ENCODE measurements at places on chromosomes 3 and 15.

DNA sequence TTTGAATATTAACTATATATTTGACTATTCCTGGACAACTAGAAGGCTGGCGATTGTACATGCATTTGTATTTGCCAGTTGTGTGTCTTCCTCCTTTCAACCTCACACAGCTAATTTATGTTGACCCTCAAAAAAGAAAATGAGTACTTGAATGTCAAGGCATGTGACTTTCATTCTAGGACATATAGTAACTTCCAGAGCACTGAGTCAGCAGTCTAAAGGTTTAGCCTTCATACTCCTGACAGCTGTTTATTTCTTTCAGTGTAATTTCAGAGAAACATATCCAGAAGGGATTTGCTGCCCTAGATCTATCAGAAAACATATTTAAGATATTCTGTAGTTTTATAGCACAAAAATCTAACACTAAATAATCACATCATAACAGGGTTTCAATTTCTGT, 74.6 kb upstream of the GOLGA8J start:
- no peak for DNase-seq

- no peak for DNase-seq
These were observed 68.9 kb downstream of the IQSEC1 start for GRCh38 chr3:13004376-13004775.

DNA sequence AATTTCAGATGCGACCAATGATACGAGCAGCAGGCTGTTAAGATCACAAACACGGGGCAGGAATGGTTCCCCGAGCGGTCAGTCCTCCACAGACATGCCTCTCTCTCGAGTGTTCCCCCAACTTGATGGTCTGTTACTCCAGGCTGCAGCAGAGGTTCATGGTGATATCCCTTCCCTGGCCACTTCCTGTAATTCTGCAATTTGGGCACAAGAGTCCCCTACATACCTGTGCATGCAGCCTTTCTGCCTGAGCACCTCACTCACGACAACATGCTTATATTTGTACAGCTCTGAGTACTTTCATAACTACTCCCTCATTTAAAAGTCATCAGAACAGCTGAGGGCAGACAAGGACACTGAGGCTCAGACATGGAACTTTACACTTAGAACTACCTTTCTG, 408.1 kb upstream of the NR2F2 start:
- no peak for DNase-seq

DNA sequence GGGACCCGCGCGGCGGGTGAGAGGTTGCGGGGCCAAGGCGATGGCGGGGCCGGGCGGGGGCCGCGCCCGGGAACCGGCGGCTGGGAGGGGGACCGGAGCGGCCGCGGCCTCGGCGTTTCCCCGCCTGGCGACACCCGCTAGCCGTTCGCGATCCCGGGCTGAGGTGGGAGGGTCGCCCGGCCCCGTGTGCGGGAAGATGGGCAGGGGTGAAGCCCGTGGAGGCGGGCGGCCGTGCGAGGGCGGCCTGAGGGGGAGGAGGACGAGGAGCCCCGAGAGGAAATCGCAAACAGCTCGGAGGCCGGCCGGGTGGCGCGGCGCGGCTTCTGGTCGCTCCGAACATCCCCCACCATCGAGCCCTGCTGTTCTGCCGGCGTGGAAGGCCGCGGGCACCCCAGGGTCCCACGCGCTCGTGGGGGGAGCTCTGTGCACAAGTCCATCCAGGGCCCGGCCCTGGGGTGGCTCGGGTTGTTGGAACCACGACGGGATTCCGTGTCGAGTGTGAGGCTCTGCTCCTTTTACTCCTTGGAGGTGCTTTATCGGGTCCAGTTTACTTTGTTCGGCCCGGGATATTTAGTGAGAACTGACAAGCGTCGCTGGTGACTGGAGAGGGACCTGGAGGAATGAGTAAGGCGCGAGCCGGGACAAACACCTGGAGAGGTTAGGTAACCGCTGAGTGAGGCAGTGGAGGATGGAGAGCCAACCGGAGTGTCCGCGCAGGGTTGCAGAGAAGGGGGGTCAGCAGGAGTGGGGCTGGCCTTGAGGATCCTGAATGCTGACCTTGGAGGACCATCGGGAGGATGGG, 728 bp downstream of the CRTC3 start:
- DNase-seq = peak; percentile 40

DNA sequence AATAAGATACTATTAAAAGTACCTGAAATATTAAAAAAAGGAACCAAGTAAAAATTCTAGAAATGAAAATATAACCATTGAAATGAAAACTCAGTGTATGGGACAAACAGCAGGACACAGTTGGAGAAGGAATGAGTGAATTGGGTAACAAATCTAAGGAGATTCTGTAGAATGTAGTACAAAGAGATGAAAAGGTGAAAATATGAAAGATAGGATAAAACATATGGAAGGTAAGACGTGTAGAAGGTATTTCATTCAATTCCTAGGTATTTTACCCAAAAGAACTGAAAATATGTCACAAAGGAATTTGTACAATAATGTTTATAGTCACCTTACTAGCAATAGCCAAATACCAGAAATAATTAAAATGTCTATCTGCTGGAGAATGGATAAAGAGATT, 82.9 kb upstream of the CCNL1 start:
- DNase-seq = no peak

DNA sequence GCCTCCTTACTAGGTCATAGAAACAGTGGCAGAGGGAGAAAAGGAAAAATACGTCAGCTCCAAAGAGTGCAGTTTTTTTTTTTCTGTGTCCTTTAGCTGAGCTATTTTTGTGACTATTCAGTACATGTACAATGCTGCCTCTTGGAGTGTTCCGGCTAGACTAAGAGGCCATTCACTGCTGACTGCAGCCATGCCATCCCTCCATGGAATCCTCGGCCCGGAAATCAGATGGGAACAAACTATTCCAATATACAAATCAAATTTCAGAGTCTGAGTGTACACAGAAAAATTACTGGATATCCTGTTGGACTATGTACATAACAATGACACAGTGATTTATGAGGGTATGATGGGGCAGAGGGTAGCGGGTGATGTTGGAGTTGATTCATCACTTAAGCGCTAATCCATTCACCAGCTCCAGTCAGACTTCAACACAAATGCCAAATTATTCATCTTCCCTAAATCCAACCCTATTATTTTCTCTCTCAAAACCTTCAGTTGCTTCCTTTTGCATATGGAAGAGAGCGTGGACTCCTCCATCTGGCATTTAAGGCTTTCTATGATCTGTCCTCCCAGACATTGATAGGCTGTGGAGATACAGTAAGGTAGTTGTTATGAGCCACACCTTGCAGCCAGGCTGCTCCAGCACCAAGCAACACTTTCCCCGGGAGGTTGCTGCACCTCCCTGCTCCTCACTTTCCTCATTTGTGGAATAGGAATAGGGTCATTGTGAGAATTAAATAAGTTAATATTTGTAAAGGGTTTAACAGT, 109.1 kb downstream of the LPP start:
- DNase-seq = no peak

DNA sequence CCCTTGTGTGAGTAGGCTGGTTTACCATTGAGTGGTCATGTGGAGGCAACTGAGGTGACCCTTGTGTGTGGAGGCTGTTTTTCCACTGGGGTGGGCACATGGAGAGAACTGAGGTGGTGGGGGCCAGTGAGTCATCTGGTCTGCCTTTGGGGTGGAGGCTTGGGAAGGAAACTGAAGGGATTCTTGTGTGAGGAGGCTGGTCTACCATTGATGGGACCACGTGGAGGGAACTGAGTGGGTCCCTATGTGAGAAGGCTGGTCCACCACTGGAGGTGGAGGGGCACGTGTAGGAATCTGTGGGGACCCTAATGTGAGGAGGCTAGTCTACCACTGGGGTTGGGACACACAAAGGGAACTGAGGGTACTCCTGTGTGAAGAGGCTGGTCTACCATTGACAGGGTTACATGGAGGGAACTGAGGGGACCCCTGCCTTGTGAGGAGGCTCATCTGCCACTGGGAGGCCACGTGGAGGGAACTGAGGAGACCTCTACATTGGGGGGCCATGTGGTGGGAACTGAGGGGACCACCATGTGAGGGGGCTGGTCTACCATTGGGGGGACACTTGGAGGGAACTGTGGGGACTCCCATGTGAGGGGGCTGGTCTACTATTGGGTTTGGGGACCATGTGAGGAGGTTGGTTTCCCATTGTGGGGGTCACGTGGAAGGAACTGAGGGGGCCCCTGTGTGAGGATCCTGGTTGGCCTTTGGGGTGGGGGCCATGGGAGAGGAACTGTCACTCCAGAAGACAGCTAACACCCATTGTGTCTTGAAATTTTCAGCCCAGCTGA, 164.5 kb downstream of the WNT7A start:
- no peak for DNase-seq

- no peak for DNase-seq
These were observed 68.0 kb upstream of the MBNL1 start for GRCh38 chr3:152200476-152201420.

DNA sequence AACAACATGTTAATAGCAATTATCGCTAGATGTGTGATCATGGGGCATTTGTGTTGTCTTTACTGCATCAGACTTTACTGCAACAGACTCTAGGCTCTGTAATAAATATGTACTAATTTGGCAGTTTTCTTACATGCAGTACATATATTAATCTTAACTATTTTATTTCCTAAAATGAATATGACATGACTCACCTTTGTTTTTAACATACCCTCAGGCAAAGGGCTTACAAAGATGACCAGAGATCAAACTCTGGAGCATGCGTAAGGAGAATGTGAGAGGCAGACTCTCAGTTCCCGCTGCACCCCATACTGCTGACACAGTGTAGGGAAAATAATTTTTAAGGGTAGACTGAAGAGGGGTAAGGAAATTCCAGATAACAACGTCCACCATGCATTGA, 7.2 kb upstream of the FAM174B start:
- DNase-seq = no peak

GRCh38 chr3:180989291-180990163, at the start of gene DNAJC19:
DNAJC19 (minus strand) TSS chr3:180989736; CDS start chr3:180989602, 134 bp downstream.
- peak; percentile 94 for DNase-seq

- no peak for DNase-seq
These were observed 18.8 kb downstream of the ZBBX start for GRCh38 chr3:167361306-167361705.

GRCh38 chr15:81937189-81937588, 108.6 kb downstream of the MEX3B start:
- DNase-seq = no peak

GRCh38 chr15:95519887-95520286, 810.6 kb upstream of the NR2F2 start:
- no peak for DNase-seq

GRCh38 chr3:134748698-134749097, 46.4 kb upstream of the EPHB1 start:
- DNase-seq = no peak

- no peak for DNase-seq
These were observed 170.2 kb downstream of the SUCNR1 start for GRCh38 chr3:152043620-152044019.

GRCh38 chr3:197791892-197792647, 1.0 kb downstream of the LRCH3 start:
- DNase-seq = peak; percentile 37

DNA sequence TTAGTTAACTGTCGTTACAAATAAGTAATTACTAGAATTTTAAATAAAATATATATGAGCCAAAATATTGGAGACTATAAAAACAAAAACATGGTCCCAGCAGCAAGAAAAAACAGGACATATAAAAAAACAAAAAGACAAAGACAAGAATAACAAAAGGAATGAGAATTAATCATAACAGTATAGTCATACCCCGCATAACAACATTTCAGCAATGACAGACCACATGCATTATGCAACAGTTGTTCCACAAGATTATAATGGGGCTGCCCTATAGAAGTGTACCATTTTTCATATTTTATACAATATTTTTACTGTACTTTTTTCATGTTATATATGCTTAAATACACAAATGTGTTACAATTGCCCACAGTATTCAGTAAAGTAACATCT, 5.6 kb downstream of the HLTF start:
- DNase-seq = no peak

GRCh38 chr3:68059628-68060152, 405.3 kb upstream of the SUCLG2 start:
- DNase-seq = no peak

GRCh38 chr3:101730839-101731238, 6.4 kb downstream of the CEP97 start:
- no peak for DNase-seq

DNA sequence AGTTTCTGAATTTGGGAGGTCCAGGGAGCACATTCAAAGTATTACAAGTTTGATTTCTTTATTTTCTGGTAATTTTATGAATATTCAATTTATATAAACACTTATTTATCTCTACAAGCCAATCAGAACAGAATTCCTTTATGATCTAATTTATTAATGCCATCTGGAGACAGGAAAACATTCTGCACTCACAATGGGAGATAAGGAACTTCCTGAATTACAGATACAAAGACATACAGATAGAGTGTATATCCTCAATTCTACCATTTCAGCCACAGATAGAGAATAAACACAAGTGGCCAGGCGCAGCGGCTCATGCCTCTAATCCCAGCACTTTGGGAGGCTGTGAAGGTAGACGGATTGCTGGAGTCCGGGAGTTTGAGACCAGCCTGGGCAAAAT, 86.0 kb downstream of the IQCH start:
- no peak for DNase-seq

- no peak for DNase-seq
These were observed 14.2 kb downstream of the POC1A start for GRCh38 chr3:52140000-52140399.

- DNase-seq = no peak
These were observed 11.9 kb downstream of the TOMM70 start for GRCh38 chr3:100389025-100389424.

GRCh38 chr3:145175626-145176025, 985.4 kb downstream of the PLOD2 start:
- DNase-seq = no peak

GRCh38 chr3:45881078-45882022, 5.0 kb upstream of the CCR9 start:
- DNase-seq = peak; percentile 11

GRCh38 chr15:100879464-100880138, at the start of gene ALDH1A3:
ALDH1A3 (plus strand) TSS chr15:100879831; CDS start chr15:100879908, 77 bp downstream.
- peak; percentile 5 for DNase-seq

- no peak for DNase-seq
These were observed 79.9 kb upstream of the LMCD1 start for GRCh38 chr3:8421711-8422110.

GRCh38 chr3:186520431-186520830, 23.7 kb downstream of the CRYGS start:
- no peak for DNase-seq

DNA sequence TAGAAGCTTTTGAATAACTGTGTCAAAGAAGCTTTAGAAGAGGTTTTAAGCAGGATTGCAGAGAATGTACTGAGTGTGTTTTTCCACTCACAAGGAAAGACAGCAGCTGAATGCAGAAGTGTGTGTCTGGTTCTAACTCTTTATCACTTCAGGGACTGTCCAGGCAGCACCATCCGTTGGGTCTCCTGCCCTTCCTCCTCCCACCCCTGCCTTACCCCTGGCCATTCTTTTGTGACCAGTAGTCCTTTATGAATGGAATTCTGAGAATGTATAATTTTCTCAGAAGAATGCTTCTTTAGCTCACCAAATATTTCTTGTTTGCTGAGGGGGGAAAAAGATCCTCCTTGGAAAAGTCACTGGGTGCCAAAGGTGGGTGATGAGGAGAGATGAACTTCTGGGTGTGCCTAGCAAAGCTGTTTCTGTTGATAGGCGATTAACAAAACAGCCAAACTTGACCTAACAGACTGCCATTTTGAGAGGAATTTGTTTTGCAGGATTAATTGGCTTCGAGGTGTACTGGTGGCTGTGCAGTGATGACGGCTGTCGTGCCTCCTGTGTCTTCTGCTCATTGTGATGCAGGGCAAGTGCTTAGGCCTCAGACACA, 70.9 kb downstream of the IGF1R start:
- DNase-seq = no peak

All from activated CD4-positive, alpha-beta T cell treated with anti-CD3 and anti-CD28 coated beads, Interleukin-2, Interleukin-4, amounts not matched to agents 100 ng/mL and 50 ng/mL, durations not matched to agents 16 hours and 8 hours (primary cell).